ENCODE measurements at places on chromosomes 2 and 18.
A peak's percentile ranks its signal among the peaks of the same experiment; 100 is the strongest.

- no peak for DNase-seq
Observed at GRCh38 chr2:126221506-126221905, 434.5 kb upstream of the GYPC start.

- DNase-seq, result no peak
Observed at GRCh38 chr2:234318361-234318760, 178.5 kb downstream of the ARL4C start.

- DNase-seq, result peak; percentile 26
Observed at GRCh38 chr2:119480718-119481142, 43.6 kb downstream of the SCTR start.

DNA sequence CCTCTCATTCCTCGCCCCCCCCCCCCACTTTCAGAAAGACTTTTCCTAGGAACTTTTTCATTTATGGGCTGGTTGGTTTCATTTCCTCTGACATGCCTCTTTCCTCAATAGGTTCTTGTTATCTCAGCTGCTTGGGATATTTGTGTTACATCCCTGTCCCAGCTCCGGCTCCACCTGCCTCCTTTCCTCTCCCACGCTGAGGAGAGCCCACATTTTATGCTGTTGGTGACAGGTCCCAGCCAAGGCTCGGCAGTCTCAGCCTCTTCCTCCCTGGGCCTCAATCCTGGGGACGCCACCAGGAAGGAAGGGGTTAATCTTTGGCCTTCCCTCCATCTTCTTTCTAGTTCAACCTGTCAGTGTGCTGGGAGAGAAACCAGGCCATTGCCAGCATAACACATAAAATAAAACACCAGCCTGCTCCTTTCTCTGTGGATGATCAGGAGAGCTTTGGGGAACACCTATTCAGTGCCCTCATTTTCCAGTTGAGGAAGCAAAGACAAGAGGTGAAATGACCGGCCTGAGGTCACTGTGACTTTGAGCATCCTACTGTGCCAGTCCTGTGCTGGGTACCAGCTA, 216.9 kb upstream of the TNP1 start:
- DNase-seq, result no peak

GRCh38 chr2:39723946-39724827, 54.9 kb downstream of the THUMPD2 start:
- no peak for DNase-seq

DNA sequence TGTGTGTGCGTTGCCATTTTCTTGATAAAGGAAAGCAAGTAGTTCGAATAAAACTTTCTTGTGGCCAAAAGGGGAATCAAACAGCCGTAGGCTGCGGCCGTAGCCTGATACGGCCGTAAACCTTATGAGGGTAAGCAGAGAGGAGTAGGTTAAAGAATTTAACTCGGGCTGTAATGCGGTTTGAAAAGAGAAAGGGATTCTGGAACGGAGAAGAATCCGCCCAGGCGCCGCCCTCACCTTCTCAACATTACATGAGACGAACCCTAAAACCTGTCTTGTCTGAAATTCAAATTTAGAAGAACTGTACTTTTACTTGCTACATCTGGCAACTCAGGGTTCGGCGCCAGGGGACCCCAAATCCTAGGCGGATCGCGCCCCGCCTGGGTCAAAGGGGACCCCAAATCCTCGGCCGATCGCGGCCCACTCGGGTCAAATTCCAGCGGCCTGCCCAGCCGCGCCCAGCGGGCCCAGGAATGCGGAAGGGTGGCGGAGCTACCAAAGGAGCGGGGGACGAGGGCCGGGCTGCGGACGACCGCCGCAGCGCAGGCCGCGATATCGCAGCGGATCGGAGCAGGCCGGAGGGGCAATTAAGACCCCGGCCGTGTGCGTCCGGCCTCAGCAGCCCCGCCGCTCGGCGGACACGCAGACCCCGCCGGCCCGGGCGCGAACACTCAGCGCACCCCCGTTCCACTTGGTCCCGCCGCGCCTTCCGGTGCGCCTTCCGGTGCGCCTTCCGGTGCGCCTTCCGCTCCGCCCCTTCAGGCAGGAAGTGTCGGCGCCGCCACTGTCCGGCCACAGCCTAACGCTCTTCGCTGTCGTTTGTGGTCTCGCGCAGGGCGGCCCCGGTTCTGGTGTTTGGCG, at the start of gene MYL12B:
Gene MYL12B, plus strand, starts transcription at position 761 of the 861 bp plus-strand sequence. CDS start 10,766 bp downstream, outside the sequence.
- peak; percentile 92 for DNase-seq

DNA sequence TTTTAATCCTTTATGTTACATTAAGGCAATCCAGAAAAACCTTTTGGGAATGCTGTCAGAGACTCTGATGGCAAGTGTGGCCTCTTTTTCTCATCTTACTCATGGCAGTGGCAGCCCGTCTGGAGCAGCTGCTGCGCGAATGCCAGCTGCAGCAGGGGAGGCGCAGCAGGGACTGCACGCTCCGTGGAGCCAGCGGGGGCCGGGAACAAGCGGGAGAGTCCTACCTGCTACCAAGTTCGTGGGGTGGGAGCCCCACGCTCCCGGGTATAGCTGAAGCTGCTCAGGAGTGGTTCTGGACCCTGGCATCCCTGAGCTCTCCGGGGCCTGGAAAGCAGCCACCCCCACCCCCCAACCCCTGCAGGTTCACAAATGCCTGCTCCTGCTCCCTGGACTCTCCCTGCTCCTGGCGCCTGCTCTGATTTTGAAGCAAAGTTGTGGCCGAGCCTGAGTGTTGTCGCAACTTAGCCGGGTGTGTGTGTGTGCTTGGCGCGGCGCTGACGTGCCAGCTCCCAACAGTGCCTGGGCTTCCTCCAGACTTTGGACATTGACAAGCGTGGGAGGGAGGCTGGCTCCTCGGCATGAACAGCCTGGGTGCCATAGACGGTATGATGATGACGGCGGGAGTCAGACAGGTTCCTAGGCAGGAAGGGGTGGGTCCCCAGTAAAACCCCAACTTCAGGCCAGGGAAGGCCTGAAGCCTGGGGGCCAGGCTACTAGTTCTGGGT, 21.7 kb downstream of the TMX3 start:
- no peak for DNase-seq

- DNase-seq, result no peak
Observed at GRCh38 chr2:141464995-141465394, 665.8 kb downstream of the LRP1B start.

DNA sequence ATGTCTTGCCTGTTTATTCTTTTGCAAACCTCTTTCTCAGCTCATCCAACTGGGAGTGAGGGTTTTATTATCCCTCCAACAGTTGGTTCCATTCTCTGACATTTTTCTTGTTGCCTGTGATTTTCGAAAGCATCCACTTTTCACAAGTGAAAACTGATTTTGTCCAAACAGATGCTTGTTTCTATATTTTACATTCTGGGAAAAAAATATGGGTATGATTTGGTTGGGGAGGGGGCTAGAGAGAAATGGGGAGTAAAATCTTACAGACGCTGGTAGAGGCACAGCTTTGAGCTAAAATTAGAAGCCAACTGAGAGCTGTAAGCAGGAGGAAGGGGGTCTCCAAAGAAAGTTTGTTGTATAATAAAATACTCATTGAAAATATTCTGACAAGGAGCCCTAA, 745.3 kb upstream of the CELF4 start:
- DNase-seq, result no peak

- DNase-seq, result no peak
Observed at GRCh38 chr2:63436488-63436887, 151.8 kb downstream of the WDPCP start.

GRCh38 chr2:202311823-202312388, 46.3 kb downstream of the NOP58 start:
- DNase-seq, result no peak

GRCh38 chr2:162258686-162259085, 15.4 kb upstream of the FAP start:
- DNase-seq, result no peak

DNA sequence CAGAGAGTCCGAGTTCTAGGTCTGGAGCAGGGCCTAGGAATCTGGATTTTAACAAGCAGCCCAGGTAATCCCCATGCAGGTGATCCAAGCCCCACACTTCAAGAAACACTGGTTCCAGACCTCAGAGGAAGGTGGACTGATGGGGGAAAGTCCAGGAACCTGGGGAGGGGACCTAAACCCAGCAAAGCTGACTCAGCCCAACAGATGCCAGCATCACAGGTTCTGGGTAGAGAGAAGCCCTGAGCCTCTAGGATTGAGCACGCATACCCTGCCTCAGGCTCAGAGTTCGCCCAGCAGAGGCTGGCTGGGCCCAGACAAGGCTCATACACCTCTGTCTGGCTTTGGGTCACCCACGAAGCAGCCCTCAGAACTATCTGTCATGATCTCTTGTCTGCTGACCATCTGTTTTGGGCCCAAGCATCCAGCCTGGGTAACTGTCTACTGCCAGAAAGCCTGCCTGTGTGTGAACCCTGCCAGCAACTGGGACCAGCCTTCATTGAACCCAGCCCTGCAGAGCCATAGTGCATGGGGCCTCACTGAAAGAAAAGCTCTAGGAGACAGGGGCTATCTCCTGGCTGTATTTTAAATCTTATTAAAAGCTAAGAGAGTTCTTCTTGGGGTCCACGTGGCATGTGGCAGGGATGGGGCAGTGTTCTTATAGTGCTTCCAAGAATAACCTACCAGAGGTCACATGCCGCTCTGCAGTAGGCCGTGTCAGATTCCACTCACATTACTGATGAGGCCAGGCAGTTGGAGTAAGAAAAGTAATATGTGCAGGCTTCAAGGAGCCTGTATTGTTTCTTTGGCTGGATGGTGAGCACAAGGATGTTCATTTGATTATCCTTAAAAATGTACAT, 7.4 kb downstream of the TMEM127 start:
- DNase-seq, result no peak

DNA sequence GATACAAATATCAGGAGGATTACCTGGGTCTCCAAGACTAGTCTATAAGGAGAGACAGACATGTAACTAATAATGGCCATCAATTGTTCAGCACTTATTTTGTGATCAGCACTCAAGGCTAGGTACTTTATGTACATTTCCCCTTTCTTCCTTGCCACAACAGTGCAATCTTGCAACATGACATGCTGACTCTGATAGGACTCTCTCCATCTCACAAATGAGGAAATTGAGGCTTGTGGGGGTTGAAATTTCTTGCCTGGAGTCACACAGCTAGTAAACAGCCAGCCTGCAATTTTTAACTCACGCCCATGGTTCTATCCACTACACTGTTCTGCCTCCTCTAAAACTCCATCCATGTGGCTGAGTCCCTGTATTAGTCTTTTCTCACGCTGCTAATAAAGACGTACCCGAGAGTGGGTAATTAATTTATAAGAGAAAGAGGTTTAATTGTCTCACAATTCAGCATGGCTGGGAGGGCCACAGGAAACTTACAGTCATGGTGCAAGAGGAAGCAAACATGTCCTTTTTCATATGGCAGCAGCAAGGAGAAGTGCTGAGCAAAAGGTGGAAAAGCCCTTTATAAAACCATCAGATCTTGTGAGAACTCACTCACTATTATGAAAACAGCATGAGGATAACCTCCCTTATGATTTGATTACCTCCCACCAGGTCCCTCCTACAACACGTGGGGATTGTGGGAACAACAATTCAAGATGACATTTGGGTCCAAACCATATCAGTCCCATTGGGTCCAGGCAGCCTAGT, 302.4 kb downstream of the PLCL1 start:
- DNase-seq, result peak; percentile 76

- DNase-seq, result peak; percentile 89
Observed at GRCh38 chr18:47151439-47151838, 1.1 kb upstream of the HDHD2 start.

- DNase-seq, result no peak
Observed at GRCh38 chr2:241601841-241602240, 35.1 kb downstream of the THAP4 start.

GRCh38 chr2:229901819-229902218, 20.0 kb downstream of the TRIP12 start:
- DNase-seq, result no peak

DNA sequence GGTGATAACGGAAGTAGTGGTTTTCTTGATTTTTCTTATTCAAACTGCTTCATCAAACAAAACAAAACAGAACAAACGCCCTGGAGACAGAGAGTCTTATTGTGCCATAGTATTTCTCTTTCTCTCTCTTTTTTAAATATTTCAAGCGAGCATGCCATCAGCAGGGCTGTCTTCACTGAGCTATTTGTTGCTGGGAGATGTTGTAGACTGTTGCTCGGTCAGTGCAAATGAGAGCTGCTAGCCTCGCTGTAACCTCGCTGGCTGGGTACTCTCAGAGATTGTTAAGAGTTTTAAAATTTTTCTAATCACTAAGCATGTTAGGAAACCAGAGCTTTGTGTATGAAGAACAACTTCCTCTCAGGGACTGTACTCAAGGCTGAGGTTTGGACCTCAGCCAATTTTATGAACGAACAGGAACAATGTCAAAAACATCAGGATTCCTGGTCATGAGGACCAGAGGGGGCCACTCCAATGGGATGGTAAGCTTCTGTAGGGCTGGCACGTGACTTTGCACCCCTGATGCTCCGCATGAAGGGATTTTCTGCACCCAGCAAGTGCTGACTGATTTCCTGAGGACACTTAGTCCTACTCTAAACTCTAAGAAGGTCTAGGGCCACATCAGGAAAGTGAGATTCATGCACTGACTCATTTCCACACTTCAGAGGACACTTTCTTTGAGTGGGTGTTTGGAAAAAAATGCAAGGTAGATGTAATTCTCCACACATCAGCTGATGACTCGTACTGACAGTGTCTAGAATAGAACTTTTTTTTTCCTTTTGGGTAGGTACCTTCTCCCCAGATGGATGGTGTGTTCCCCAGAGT, 59.8 kb upstream of the IL1R1 start:
- DNase-seq, result peak; percentile 78

DNA sequence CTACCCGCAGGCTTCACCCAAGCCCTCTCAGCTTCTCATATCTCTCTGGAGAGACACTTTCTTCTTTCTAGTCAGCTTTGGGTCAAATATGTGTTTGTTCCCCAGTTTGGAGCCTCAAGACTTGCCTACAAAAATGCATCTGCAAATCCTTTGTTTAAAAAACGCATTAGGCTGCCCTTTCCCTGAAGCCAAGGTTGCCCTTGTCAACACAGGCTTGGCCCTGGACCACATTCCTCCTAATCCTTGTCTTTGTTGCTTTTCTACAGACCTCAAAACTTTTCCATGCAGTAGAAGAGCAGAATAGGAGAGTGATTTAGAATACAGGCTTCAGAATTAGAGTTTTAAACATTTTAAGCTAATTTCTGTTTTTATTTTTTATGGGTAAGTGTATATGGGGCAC, 307.8 kb downstream of the NAPG start:
- no peak for DNase-seq

DNA sequence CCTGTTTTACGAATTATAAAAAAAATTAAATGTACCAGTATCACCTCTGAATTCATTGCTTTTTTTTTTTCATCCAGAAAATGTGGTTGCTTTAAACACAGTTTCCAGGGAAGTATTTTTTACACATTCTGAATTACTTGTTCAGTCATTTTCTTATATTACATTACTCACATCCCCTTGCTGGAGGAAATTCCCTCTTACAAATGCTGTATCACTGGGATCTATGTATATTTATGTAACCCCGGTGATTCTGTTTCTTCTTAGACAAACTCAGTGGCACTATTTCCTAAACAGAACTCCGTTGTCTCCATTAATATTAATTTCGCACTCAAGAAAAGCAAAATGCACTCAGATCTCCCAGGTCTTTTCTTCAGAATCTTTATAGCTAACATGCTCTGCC, 1078.5 kb upstream of the ZEB2 start:
- DNase-seq, result no peak
